ENCODE measurements at places on chromosomes 6 and 20.

GRCh38 chr6:167441715-167442206, 116.9 kb downstream of the TTLL2 start:
- no peak for DNase-seq

- no peak for DNase-seq
Observed at GRCh38 chr20:1331101-1331500, 2.2 kb upstream of the SDCBP2 start.

DNA sequence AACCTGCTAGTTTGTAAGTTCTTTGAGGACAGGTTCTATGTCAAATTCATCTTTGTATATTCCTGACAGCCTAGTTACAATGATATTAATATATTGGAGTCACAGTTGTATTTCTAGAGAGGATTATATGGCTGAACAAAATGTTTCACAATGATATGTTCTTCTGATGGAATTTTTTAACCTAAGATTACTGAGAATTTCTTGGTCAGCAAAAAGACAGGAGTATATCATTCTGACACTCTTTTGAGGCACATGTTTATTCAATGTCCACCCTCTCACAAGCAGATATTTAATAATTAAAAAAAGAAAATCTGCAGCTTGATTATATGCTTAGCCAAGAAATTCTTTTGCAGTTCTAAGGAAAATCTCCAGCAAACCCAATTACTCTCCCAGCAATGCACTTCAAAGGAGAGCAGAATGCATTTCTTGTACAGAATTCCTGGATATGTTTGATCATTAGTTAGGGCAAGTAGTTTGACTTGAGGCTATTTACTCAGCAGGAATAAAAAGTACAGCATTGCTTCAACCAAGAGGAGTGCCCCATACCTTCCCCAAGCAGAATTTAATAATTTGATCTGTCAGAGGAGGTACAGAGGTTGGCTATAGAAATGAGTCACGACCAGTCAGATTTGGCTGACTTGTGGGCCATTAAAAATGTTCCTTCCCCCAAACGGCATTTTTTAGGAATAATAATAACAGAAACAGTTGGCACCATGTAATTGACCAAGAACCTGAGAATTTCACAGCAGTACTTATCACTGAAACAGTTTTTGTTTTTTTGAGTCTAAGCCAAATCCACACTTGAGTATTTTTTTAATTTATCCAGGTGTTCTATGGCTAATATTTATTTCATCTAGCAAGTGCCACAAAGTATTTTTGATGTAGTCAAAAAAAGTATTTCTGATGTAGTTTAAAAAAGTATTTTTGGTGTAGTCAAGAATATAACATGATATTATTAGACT, 508.1 kb upstream of the FLRT3 start:
- DNase-seq: no peak

GRCh38 chr6:2185466-2185865, 59.9 kb downstream of the GMDS start:
- DNase-seq: no peak

- no peak for DNase-seq
Observed at GRCh38 chr6:45650524-45651135, 272.9 kb upstream of the SUPT3H start.

GRCh38 chr20:1964061-1964460, 29.8 kb downstream of the PDYN start:
- DNase-seq: no peak

- no peak for DNase-seq
Observed at GRCh38 chr6:146028851-146029572, at the start of gene GRM1. TSS of gene GRM1 (plus strand) at chr6:146029062. CDS start at chr6:146029518, 456 bp downstream.

GRCh38 chr6:6927521-6928361, 180.0 kb upstream of the RREB1 start:
- no peak for DNase-seq

GRCh38 chr6:141133836-141134235, 998.9 kb upstream of the GJE1 start:
- DNase-seq: no peak

DNA sequence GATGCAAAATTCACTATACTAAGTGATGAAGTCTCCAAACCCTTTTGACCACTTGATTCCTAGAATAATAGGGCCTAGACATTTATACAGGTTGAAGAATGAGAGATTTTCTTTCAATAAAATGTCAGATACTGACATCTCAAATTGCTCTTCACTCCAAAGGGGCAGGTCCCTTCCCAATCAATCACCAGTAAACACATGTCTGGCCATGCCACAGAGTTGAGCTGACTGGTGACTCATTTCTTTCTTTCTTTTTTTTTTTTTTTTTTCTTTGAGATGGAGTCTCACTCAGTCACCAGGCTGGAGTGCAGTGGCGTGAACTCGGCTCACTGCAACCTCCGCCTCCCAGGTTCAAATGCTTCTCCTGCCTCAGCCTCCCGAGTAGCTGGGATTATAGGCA, 388.6 kb upstream of the BTBD3 start:
- DNase-seq: no peak

DNA sequence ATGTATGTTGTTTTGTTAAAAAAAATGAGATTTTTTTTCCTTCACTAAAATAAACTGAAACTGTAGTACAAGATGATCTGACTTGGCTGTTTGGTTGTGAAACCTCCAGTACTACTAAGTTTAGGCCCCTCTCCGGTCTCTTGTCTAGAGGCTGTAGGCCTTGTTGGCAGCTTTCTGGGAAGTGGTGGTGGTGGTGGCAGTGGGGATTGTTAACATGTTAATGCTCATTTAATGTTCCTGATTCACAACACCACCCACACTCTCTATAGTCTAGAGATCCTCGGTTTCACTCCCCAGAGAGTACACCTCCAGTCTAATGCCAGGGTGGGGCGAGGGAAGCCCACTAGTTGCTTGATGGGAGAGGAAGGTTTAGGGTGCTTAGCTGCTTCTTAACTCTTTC, 24.1 kb downstream of the STK4 start:
- peak; percentile 17 for DNase-seq

DNA sequence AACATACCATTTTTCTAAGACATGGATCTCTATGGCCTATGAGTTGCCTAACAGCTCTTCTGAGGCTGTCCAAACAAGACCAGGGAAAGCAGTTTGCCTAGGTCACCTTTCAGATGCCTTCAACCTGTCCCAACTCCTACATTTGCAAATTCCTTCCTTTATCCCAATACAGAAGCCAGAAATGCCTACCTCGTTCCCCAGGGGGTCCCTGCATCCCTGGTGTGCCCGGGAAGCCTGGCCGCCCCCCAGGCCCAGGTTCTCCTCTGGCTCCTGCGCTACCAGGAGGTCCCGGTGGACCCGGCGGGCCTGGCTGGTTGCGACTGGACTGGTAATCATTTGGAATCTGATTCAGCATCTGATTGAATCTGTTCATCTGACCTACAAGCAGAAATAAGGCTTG, 115.9 kb downstream of the COL12A1 start:
- DNase-seq: no peak

GRCh38 chr20:37209661-37210314, 30.4 kb upstream of the MROH8 start:
- DNase-seq: no peak

DNA sequence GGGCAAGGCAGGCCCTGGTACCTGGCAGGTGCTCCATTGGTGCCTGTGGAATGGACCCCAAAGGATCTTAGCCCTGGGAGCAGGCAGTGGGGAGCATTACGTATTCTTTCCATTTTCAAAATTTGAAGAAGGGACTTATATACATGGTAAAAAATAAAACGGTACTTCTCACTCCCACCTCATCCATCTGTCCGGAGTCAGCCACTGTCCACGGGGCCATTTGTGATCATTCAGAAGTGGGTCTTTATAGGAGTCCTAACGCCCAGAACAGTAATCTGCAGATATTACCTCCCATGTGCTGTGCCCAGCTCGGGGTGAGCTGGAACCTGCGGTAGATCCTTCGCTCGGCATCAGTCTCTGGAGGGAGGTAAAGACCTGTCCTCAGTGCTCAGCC, 110.4 kb downstream of the SYCP2 start:
- no peak for DNase-seq

- no peak for DNase-seq
Observed at GRCh38 chr20:61230166-61230565, 21.9 kb upstream of the CDH4 start.

GRCh38 chr20:54995011-54995410, 519.6 kb downstream of the DOK5 start:
- no peak for DNase-seq

GRCh38 chr6:79946272-79947190, 822 bp downstream of the ELOVL4 start:
- DNase-seq: peak; percentile 1

DNA sequence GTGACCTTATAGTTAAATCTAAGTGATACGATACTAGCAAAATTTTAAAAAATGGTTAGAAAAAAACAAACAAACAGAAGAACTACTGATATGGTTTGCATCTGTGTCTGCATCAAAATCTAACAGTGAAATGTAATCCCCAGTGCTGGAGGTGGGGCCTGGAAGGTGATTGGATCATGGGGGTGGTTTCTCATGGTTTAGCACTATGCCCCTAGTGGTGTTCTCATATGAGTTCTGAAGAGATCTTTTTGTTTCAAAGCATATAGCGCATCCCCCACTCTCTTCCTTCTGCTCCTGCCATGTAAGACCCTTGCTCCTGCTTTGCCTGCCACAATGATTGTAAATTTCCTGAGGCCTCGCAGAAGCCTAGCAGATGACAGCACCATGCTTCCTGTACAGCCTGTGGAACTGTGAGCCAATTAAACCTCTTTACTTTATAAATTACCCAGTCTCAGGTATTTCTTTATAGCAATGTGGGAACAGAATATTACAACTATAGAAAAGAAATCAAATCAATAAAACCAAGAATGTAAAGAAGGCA, 5.4 kb downstream of the FBXL4 start:
- DNase-seq: no peak

DNA sequence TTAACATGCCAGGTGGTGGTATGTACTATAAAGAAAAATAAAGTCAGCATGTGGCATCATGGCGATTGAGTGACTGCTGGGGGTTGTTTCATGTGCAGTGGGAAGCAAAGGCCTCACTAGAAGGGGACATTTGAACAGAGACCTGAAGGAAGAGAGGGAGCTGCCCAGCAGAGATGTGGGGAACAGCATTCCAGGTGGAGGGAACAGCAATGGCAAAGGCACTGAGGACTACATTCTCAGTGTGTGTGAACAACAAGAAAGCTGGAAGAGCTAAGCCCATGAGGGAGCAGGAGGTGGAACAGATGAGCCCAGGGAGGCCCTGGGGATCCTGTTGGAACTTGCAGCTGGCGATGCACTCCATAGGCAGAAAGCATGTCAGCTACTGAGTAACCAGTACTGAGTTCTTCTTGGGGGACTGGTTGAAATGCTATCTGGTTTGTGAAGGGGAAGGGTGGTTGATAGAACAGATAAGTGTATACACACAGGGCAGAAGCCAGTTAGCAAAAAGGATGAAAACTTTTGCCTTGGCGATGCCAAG, 29.2 kb downstream of the NOX3 start:
- DNase-seq: no peak

- DNase-seq: no peak
Observed at GRCh38 chr6:16713597-16713996, 47.7 kb downstream of the ATXN1 start.

DNA sequence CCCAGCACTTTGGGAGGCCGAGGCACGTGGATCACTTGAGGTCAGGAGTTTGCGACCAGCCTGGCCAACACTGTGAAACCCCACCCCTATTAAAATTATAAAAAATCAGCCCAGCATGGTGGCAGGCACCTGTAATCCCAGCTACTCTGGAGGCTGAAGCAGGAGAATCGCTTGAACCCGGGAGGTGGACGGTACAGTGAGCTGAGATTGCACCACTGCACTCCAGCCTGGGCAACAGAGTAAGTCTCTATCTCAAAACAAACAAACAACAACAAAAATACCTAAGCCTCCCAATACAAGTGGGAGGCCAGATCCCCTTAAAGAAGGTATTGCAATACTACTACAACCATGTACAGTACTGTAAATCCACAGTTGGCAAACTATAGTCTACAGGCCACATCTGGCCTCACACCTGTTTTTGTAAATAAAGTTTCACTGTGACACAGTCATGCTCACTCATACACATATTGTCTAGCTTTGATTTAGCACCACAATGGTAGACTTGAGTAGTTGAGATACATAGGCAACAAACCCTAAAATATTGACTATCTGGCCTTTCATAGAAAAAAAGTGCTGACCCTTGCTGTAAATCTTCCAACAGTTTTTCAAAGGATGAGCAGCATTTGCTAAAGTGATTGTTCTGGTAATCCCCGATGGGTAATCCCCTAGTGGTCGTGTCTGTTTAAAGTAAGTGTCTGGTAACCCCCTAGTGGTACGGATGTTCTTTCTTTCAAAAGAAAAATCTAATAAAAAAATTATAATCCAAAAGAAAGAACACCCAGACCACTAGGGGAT, 202.0 kb downstream of the RNGTT start:
- peak; percentile 36 for DNase-seq

DNA sequence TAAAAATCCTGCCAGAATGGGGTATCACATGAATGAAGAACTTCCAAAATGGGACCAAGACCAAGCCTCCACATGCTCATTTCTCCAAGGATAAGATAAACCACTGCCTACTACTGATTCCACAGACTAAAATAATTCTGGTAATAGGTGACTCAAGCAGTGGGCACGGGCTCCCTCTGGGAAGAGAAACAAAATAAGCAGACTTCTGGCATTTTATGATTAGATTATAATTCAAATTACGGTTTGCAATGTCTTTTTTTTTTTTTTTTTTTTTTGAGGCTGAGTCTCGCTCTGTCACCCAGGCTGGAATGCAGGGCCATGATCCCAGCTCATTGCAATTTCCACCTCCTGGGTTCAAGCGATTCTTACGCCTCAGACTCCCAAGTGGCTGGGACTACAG, 16.0 kb downstream of the UQCC1 start:
- DNase-seq: no peak

DNA sequence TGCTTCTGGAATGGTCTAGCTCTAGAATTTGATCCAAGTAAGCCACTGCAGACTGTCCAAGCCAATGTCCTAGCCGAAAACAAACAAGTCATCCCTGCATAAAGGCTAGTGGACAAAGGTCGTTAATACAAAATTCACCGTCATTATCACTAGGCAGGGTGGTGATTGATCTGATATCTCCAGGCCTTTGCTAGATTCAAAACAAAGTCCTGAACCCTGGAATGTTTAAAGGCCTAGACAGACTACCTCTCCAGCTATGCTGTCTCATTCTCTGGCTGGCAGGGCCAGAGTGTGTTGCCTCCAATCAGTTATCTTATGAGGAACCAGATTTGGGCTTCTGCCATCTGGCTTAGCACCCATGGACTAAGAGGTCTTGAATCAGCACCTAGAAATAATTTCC, 38.3 kb downstream of the MAP7 start:
- no peak for DNase-seq

DNA sequence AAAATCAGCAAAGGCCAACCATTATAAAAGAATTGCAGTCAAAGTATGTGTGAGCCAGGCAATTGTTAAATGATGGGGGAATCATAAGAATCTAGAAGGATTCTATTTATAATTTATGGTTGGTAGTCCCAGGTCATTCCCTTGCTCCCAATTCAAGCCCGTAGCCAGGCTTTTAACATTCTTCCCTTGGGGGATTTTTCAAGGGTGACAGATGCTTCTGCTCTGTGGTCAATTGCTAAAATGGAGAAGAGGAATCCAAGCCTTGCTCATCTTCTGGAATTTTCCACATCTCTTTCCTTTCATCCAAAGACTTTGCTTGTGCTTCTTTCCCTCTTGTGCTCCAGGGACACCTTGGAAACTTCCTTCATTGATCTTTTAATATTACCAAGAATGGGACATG, 18.0 kb upstream of the BCAS1 start:
- DNase-seq: no peak

GRCh38 chr20:40503119-40503518, 185.9 kb downstream of the MAFB start:
- DNase-seq: no peak

- DNase-seq: no peak
Observed at GRCh38 chr6:53095716-53096115, 30.5 kb downstream of the FBXO9 start.

GRCh38 chr20:38581013-38581412, at the start of gene ADIG:
TSS of gene ADIG (plus strand) at chr20:38581197. CDS start at chr20:38581251, 54 bp downstream.
- no peak for DNase-seq
